ENCODE measurements at places on chromosomes 12 and 14.
A peak's percentile ranks its signal among the peaks of the same experiment; 100 is the strongest.

GRCh38 chr12:79020106-79020505 is 155.5 kb downstream of the SYT1 start:
- no peak for DNase-seq

DNA sequence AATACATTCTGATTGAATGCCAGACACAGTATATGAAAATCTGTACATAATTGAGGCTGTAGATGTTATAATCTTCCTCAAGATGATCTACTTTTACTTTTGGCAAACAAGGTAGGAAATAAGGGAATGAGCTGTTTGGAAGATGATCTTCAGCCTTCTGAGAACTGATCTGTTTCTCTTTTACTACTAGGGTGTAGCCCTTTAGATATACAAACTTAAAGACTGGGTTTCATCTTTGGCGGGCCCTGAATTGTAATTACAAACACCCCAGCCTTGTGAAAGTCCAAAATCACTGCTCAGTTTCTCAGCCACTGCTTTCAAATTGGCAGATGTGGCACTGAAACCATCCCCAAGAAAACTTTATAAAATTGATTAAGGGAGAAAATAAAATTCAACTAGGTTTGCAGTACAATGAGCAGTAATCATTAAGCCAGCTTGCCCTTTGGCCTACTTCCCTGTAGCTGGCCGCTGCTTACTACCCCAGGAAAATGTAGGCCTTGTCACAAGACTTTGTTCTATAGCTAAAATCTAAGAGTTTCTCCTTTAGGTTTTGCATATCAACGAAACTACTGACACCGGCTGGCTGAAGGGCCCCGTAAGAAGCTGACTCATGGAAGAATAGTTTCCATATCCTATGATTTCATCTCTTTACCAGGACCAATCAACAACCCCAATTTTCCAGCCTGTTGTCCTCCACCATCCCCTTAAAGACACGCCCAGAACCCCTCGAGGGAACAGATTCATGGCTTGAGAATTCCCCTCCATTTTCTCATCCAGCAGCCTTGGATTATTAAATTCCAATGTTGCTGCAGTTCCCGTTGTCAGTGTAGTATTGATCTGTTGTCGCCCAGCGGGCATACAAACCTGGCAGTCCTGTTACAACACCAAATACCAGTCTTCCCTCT is 210.8 kb downstream of the PCNX1 start:
- DNase-seq, result no peak

GRCh38 chr12:92034858-92035401 is 110.7 kb downstream of the BTG1 start:
- DNase-seq, result peak; percentile 11

DNA sequence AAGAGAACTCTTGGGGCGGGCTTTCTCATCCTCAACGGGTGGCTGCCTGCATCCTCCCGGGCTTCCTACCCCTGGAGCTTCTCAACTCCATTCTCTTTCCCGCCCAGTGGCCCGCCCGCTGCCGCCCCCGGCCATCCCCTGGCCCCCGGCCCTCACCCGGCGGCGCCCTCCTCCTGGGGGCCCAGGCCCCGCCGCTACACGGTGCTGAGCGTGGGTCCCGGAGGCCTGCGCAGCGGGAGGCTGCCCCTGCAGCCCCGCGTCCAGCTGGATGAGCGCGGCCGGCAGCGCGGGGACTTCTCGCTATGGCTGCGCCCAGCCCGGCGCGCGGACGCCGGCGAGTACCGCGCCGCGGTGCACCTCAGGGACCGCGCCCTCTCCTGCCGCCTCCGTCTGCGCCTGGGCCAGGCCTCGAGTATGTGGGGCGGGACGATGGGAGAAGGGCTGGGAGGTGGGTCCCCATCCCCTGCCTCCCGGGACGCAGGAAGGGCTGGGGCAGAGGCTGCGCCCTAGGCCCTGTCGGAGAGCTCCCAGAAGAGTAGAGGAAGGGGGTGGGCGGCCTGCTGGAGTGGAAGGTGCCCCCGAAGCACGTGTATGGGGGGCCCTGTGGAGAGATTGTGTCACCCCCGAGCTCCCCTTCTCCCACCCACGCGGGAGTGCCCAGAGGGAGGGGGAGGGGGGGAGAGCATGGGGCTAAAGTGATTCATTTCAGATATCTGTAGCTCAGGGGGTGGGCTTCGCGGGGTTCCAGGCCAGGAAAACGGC is 1.5 kb downstream of the LAG3 start:
- DNase-seq, result no peak

DNA sequence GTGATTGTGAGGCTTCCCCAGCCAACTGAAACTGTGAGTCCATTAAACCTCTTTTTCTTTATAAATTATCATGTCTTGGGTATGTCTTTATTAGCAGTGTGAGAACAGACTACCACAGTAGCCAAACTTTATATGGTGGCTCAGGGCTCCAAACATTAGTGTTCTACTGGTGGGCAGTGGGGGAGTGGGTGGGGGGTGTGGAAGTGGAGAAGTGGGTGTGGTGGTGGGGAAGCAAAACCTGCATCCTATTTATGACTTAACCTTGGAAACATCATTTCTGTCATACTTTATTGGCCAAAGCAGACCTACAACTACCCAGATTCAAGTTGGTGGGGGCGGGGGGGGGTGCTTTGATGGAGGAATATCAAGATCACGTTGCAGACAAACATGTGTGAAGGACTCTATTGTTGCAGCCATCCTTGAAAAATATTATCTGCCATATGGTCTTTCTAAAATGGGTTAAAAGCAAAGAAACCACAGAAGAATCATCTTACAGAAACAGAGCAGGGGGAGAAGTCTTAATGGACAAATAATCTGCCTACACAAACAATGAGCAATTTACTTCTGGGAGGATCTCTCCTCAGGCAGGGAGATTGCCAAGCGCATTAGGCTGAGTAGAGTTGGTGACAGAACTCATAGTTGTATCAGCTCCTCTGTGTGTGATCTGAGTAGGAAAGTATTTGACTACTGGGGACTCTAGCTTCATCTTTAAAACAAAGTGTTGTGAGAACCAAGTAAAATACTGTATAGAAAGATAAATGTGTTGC is 1.4 kb upstream of the PWP1 start:
- DNase-seq, result no peak

- DNase-seq, result no peak
Measured at GRCh38 chr12:119446459-119446858, 111.9 kb downstream of the CCDC60 start.

DNA sequence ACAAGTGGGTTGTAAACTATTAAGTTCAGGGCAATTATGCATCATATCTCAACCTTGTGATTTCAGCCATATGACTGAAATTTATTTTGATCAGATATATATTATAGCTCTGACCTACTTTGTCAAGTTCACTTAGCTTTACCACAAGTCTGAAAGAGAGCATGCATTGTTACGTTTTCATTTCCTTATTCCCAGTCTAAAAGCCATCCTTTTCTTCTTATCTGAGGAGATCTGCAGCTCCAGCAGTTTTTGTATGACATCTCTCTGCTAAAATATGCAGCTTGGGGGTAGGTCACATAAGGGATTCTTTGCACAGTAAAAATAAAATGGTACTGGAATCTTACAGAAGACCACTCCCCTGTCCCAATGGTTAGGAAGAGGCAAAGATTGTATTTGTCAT is 1682.8 kb upstream of the FLRT2 start:
- DNase-seq, result no peak

DNA sequence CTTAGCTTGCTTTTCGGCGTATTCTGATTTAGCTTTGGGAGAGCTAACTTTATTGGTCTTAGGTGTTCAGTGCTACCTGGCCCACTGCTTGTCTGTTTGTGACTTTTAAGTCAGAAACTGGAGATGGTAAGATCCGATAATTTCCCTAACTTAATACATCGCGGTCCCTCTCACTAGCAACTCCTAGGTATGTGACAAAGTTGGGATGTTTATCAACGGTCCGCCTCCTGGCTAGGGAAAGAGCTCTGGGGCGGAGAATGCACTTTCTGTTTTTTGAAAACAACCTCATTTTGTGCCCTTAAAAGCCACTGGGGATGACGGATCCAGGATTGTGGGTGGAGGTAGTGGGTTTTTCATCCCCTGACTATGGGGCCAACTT is 1.2 kb downstream of the CDKN1B start:
- no peak for DNase-seq

GRCh38 chr12:54082397-54082892 is 28.8 kb downstream of the HOXC4 start:
- no peak for DNase-seq

DNA sequence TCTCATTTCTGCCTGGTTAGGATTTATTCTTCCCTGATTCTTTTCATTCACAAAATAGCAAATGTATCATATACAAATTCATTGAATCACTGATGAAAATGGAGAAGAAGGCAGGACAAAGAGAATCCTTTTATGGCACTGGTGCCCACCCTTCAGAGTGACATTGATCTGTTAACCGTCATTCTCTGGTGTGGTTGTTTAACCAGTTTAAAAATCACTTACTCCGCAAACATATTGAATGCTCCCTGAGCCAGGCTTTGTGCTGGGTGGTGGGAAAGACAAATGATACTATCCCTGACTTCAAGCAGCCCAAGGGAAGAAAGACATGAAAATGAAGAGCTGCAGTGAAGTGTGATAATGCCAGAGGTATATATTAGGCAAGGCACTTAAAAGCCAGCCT is 187.5 kb upstream of the SLC38A2 start:
- DNase-seq, result no peak

GRCh38 chr14:58282925-58283593 is 15.3 kb upstream of the ARID4A start:
- no peak for DNase-seq

GRCh38 chr12:13390381-13390861 is 193.9 kb downstream of the EMP1 start:
- DNase-seq, result peak; percentile 81

DNA sequence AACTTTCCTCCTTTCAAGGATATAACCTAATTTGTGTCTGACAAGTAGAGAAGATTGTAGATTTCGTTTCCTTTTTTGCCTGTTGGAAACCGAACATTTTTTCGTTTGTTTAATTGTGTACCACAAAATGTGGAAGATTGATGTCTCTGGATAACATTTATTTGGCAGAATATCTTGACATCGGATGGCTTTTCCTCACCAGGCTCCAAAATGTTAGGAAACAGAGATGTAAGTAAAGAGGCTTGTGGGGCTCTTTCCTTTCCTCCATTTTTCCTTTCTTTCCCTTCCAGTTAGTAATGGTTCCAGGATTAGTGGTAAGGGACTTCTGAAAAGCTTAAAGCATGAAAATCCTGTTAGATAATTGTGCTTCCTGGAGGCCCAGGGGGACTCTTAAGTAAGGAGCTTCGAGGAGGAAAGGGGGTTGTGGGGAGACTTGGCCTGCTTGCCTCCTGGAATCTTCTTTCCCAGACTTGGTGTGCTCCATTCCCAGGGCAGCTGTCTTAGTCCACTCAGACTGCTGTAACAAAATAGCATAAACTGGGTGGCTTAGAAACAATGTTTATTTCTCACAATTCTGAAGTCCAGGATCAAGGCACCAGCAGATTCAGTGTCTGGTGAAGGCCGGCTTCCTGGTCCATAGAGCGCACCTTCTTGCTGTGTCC is 243.1 kb upstream of the PWP1 start:
- DNase-seq, result no peak

- DNase-seq, result no peak
Measured at GRCh38 chr14:68932231-68932630, 46.9 kb downstream of the ACTN1 start.

DNA sequence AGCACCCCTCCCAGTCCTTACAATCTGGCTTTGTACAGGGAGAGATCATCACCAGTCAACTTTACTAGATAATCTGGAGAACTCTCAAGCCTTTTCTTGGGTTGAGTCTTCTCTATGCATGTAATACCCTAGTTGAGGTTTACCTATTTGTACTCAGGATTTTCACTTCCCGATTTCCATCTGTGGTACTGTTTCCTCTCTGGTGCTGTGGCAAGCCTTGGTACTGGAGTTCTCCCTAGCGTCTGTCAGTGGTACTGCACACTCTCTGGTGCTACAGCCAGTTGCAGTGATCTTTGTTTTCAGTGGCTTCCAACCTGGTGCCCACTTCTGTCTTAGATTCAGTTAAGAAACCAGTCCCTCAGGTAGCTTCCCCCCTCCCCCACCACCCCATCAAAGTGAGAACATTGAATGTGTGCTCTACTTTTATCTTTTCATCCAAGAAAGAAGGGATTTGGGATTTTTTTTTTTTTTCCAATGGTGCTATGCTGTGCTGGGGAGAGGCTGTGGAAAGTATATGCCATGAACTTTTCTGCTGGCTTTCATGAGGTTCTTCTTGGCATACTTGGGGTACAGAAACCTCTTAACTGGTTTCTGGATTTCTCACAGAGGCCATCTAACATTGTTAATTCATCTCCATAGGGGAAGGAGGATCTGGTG is 69.4 kb upstream of the EVL start:
- DNase-seq, result peak; percentile 22

- DNase-seq, result no peak
Measured at GRCh38 chr12:108611884-108612415, 14.1 kb upstream of the TMEM119 start.

GRCh38 chr12:14905269-14906004 is 19.8 kb upstream of the MGP start:
- DNase-seq, result no peak

DNA sequence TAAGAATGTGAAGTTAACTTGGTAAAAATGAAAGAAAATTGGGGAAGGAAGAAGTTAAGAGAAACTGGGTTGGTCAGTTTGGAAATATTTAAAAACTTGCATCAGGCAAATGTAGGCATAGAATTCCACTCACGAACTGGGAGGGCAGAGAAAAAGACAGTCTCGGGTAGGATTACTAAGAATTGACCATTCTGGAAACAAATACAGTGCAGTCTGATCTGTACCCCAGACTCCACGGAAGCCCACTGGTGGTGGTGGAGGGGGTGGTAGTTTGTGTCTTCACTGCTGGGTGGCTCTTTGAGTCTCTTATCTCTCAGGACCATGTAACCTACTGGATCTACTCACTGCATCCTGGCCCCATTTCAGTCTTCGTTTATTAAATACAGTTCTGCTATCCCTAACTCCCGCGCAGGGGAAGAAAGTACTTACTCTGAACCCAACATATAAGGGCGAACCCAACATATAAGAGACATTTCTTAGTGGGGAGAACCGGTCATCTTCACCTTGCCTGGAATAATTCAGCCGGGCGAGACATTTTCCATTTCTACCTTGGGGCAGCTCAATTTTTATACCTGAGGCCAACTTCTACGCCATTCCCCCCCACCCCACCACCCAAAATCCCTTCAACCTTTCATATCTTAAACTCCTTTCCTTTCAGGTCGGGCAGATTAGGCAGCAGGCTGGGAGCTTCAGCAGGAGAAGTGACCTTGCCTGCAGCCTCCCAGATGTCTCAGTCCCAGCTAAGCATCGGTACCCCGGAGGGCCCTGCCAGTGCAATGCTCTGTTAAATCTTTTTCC is 1.7 kb downstream of the SLC2A3 start:
- DNase-seq, result no peak

GRCh38 chr14:72600551-72601330 is 293.2 kb downstream of the DPF3 start:
- DNase-seq, result no peak

All from anterior cingulate cortex (tissue), 58 donors.